Mesendoderm (in vitro differentiated cells): ENCODE measurements at places on chromosomes 16 and 17.

DNA sequence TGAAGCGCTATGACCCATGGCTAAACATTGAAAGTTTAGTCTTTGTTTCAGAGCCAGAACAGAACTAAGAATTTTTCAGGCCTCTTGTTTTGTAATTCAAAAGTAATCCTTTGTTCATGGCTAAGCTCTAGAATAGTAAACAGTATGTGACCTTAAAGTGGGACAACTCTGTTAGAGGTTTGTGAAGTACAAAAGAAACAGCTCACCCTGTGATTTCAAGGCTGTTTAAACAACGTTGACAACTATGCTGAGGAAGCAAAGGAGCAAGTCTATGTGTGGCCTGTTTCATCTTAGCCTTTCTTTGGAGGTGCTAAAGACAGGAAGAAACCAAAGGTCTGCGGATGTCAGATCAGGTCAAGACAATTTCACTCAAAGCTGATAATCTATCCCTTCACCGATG lies 40.4 kb downstream of the MYOCD start:
- H3K27ac ChIP-seq = no peak overlapping the region
- no peaks in the 10 kb centered on the region for H3K36me3 ChIP-seq
- H3K4me1 ChIP-seq = no peaks in the 10 kb centered on the region

GRCh38 chr17:32875923-32876416 lies 954 bp downstream of the MYO1D start:
- no peak for DNase-seq
- no peak overlapping the region for H3K27ac ChIP-seq
- no peaks in the 10 kb centered on the region for H3K27me3 ChIP-seq
- no peaks in the 10 kb centered on the region for H3K36me3 ChIP-seq
- H3K4me1 ChIP-seq = peaks cover 2% of the 10 kb centered on the region

- no peak overlapping the region for H3K4me3 ChIP-seq
- H3K36me3 ChIP-seq = no peaks in the 10 kb centered on the region
- H3K4me1 ChIP-seq = no peaks in the 10 kb centered on the region
- no peak overlapping the region for H3K27ac ChIP-seq
- H3K27me3 ChIP-seq = no peaks in the 10 kb centered on the region
These were observed 251.2 kb upstream of the ELAC2 start for GRCh38 chr17:13268791-13269595.

- no peak overlapping the region for H3K4me3 ChIP-seq
- peaks cover 28% of the 10 kb centered on the region for H3K36me3 ChIP-seq
- no peak overlapping the region for H3K27ac ChIP-seq
- H3K4me1 ChIP-seq = no peaks in the 10 kb centered on the region
- H3K27me3 ChIP-seq = no peaks in the 10 kb centered on the region
- DNase-seq = no peak
These were observed 21.0 kb downstream of the SETD6 start for GRCh38 chr16:58536278-58536677.

DNA sequence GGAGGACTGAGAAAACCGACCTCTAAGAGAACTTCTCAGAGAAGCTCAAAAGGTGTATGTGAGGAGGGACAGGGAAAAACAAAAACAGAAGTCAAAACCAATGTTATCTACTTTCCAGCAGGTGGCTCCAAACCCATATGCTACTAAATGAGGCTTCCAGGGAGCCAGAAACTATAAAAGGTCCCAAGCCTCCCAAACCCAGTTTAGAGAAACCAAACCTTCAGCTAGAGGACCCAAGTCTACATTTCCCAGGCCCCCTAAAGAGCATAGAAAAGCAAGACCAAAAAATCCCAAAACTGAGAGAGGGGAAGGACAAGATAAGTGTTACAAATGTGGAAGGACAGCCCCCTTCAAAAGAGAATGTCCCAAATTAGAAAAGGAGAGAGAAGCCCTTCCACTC lies 3.7 kb downstream of the HPR start:
- no peak overlapping the region for H3K27ac ChIP-seq
- no peaks in the 10 kb centered on the region for H3K27me3 ChIP-seq
- peak; percentile 68 for DNase-seq

- no peaks in the 10 kb centered on the region for H3K27me3 ChIP-seq
- H3K4me3 ChIP-seq = no peak overlapping the region
- H3K36me3 ChIP-seq = no peaks in the 10 kb centered on the region
These were observed 91.6 kb downstream of the TNFRSF13B start for GRCh38 chr17:16880121-16880842.

GRCh38 chr17:54172096-54172984 lies 349.6 kb downstream of the KIF2B start:
- H3K27ac ChIP-seq = no peak overlapping the region
- no peak overlapping the region for H3K4me3 ChIP-seq
- peak; percentile 50 for DNase-seq
- no peaks in the 10 kb centered on the region for H3K27me3 ChIP-seq

DNA sequence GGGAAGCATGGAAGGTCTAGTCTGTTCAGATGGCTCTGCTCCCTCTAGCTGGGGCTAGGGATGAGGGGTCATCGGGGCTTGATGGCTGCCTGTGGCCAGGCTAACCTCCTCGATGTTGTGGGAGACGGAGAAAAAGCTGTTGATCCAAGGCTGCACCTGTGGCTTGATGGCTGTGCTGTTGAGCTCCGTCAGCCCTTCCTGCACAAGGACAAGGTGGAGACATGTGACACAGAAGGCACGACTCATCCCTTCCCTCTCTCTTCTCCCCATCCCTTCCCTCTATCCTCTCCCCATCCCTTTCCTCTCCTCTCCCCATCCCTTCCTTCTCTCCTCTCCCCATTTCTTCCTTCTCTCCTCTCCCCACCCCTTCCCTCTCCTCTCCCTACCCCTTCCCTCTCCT lies 28.2 kb downstream of the FCSK start:
- H3K27me3 ChIP-seq = no peaks in the 10 kb centered on the region
- no peak for DNase-seq
- H3K27ac ChIP-seq = no peak overlapping the region
- no peak overlapping the region for H3K4me3 ChIP-seq
- no peaks in the 10 kb centered on the region for H3K36me3 ChIP-seq
- H3K4me1 ChIP-seq = no peaks in the 10 kb centered on the region

GRCh38 chr16:2856061-2856670 lies 1.8 kb downstream of the PRSS22 start:
- no peaks in the 10 kb centered on the region for H3K27me3 ChIP-seq
- no peak overlapping the region for H3K27ac ChIP-seq
- H3K4me3 ChIP-seq = no peak overlapping the region
- H3K4me1 ChIP-seq = no peaks in the 10 kb centered on the region

GRCh38 chr16:20854963-20855362 lies 45.2 kb downstream of the DCUN1D3 start:
- H3K27me3 ChIP-seq = no peaks in the 10 kb centered on the region
- H3K27ac ChIP-seq = no peak overlapping the region
- no peaks in the 10 kb centered on the region for H3K36me3 ChIP-seq
- no peak for DNase-seq
- no peak overlapping the region for H3K4me3 ChIP-seq
- H3K4me1 ChIP-seq = no peaks in the 10 kb centered on the region

GRCh38 chr17:39709998-39710964 lies 10.4 kb downstream of the ERBB2 start:
- H3K27ac ChIP-seq = no peak overlapping the region
- H3K4me1 ChIP-seq = peaks cover under 1% of the 10 kb centered on the region
- DNase-seq = no peak
- no peak overlapping the region for H3K4me3 ChIP-seq
- no peaks in the 10 kb centered on the region for H3K27me3 ChIP-seq
- H3K36me3 ChIP-seq = peaks cover 14% of the 10 kb centered on the region

DNA sequence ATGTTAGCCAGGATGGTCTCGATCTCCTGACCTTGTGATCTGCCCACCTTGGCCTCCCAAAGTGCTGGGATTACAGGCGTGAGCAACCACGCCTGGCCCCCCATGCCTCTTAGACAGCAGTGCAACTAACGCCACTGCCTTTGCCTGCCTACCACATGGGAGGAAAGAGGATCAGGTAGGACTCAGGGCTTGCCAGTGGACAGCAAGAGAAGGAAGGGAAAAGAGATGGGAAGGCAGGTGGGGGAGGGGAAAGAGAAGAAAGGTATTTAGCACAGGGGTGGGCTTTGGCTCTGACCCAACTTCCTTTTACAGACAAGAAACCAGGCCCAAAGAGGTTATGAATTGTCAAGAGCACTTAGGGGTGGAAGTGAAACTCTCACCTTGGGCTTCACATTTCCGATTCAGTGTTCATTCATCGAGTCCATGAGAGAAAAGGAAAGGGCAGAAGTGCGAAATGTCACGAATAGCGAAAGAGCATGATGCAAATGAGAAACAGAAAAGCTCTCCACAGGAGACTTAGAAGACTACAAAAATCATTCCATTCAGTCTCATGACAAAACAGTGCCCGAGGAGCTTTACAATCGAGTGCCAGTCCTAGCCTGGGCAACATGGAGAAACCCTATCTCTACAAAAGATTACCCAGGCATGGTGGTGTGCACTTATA lies 36.4 kb downstream of the CDK5R1 start:
- DNase-seq = peak; percentile 40
- H3K27ac ChIP-seq = peak overlapping the region; percentile 1
- H3K36me3 ChIP-seq = no peaks in the 10 kb centered on the region
- H3K27me3 ChIP-seq = no peaks in the 10 kb centered on the region
- no peak overlapping the region for H3K4me3 ChIP-seq

DNA sequence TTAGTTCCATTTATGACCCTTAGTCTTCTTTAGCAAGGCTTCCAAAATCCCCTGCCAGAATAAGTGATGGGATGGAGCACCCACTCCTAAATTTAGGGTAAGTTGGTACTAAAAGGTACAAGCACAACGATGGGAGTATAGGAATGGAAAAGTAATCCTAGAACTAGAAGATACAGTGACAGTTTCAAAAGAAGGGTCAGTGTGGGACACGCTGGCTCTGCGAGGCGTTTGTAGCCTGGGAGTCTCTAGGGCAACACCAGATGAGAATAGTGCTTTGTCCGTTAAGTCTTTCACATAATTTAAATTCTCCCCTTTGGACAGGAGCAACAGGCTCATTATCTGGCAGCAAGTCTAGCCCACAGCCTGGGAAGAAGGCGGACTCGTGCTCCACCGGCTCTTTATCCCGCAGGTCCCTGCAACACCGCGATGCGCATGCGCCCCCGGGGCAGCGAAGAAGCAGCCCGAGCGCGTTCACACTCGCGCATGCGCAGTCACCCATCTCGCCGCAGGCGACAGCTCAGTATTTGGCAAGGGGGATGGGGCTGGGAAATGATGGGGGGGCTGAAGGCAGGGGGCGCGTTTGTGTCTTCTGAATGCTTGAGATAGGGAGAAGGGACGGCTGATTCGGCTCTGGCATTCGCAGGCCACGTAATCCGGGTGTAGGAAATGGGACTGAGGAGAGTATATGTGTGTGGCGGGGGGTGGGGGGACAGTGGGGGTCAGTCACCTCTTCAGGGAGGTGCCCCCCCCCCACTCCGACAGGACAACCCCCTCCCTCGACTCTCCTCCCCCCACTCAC lies 564 bp downstream of the SPOP start:
- peak; percentile 96 for DNase-seq
- no peaks in the 10 kb centered on the region for H3K4me1 ChIP-seq
- peak overlapping the region; percentile 73 for H3K4me3 ChIP-seq
- no peaks in the 10 kb centered on the region for H3K27me3 ChIP-seq

GRCh38 chr16:1413684-1414531 lies 596 bp downstream of the UNKL start:
- no peaks in the 10 kb centered on the region for H3K4me1 ChIP-seq
- H3K27ac ChIP-seq = no peak overlapping the region
- DNase-seq = peak; percentile 86
- peak overlapping the region; percentile 58 for H3K4me3 ChIP-seq
- H3K36me3 ChIP-seq = no peaks in the 10 kb centered on the region

DNA sequence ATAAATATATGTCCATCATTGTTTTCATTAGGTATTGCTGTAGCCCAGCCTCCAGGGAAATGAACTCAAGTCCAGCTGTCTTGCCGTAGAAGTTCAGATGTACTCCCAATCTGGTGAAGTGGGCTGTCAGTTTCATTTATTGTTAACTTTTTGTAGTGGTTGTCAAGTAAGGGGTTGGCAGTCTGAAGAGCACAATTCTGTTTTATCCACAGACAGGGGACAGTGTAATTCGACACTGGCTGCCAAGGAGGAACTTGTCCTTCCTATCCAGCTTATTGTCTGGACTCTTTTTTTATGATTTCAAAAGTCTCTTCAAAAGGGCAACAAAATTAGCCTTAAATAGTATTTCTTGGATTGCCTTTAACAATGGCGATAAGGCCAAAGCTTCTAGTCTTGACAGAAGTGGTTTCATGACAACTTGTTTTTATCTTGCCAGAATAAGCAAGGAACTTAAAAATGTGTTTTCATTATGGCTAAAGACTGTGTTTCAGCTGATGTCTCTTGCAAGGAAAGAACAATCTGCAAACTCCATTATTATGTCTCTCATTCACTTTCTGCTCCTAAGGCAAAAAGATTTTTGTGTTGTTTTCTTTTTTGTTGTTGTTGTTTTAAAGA lies 73.9 kb upstream of the TANC2 start:
- H3K27ac ChIP-seq = no peak overlapping the region
- peaks cover 3% of the 10 kb centered on the region for H3K4me1 ChIP-seq
- no peak overlapping the region for H3K4me3 ChIP-seq
- no peaks in the 10 kb centered on the region for H3K36me3 ChIP-seq
- DNase-seq = no peak

DNA sequence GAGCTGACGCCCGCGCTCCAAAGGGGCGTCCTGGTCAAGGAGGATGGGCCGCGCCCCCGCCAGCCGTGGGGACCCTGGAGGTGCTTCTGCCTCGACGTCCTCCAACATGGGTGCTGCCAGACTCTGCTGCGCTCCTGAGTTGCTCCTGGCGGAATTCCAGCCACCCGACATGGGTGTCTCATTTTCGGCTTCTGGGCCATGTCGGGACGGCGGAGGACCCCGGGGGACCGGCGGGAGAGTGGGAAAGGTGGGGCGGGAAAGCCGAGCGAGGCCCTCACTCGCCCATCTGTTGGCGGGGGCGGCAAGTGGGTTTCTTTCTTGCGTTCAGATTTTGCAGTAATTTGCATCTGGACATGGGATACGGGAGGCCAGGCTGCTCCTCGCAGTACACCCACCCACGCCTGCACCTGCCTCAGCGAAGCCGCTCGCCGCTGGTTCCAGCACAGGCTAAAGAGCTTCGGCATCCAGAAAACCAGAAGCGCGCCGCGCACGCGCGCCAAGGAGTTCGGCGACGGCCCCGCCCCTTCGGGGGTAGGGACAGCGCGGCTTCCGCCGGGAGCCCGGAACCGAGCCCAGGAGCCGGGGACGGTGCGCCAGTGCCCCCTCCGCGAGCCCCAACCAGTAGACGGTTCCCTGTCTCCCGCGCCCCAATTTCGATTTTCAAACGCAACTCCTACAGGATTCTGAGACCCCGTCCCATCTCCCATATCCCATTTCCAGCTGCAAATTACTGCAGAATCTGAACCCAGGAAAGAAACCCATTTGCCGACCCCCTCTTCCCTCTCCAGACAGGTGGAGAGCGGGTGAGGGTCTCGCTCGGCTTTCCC lies at the start of gene ARMC7:
TSS of gene ARMC7 (plus strand) at position 563 of the 827 bp plus-strand sequence. CDS start 320 bp downstream, outside the sequence.
- DNase-seq = peak; percentile 89
- peaks cover 4% of the 10 kb centered on the region for H3K4me1 ChIP-seq
- peaks cover 4% of the 10 kb centered on the region for H3K36me3 ChIP-seq
- peak within 1 kb of the TSS; percentile 93 for H3K4me3 ChIP-seq
- no peaks in the 10 kb centered on the region for H3K27me3 ChIP-seq
